T-helper 2 cell (primary cell): ENCODE measurements at places on chromosomes 1 and 21.

GRCh38 chr1:20538227-20538626 is 14.1 kb upstream of the FAM43B start:
- DNase-seq: no peak

- DNase-seq: no peak
Observed at GRCh38 chr1:43044572-43045361, 86.1 kb upstream of the SLC2A1 start.

GRCh38 chr21:44866780-44867179 is 6.7 kb downstream of the PTTG1IP start:
- DNase-seq: no peak

GRCh38 chr1:234477386-234478151 is 1.4 kb downstream of the TARBP1 start:
- DNase-seq: no peak

- no peak for DNase-seq
Observed at GRCh38 chr21:46482225-46482845, 23.6 kb downstream of the DIP2A start.

- DNase-seq: no peak
Observed at GRCh38 chr1:95974586-95974985, 740.6 kb downstream of the RWDD3 start.

- DNase-seq: no peak
Observed at GRCh38 chr1:154155251-154155650, 378 bp upstream of the NUP210L start.

DNA sequence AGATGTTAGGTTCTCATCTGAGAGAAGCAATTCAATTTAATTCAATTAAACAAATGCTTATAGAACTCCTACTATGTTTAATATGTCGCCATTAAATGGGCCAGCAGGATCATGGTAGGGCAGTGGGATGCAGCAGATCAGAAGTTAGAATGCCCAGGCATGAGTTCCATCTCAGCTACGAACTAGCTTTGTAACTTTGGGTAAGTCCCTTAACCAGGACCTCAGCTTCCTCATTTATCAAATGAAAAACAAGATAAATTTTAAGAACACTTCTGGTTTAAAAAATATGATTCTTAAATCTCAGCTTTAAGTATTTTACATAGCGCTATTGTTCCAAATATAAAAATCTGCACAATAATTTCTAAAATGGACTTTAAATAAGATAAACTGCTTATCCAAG is 67.5 kb upstream of the GFI1 start:
- DNase-seq: no peak

DNA sequence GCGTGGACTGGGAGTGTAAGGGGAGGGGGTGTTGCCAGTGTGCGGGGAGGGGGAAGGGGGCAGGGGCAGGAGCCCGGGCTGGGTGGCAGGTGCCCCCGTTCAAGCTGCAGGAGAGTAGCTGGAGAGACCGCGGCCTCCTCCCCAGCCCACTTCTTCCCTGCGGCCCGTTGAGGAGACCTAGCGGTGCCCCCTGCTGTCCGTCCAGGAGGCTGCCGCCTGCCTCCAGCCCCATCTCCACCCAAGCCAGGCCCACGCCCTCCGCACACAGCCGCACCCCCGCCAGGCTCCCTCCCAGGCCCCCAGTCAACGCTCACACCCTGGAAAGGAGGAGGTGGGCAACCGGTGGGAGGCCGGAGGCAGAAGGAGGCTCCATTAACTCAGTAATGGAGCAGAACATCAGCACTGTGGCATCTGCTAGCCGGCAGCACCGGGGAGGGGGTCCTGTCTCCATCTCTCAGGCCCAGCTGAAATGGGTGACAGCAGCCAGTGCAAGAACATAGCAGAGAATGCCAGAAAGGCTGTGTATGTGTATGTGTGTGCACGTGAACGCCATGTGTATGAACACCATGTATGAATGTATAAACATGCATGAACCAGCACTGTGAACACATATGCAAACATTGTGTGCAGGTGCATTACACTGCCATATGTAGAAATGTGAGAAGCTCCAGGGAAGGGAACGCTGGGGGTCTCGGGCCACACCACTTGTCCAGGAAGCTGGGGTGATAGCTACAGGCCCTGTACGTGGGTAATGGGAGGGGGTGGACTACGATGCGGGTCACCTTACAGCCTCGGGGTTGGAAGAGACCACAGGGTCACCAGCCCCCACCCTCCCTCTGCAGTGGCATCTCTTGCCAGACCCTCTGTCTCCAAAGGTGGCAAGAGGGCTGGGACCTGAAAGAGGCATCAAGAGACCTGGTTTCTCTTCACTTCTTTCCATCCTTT is 84.6 kb downstream of the SYT2 start:
- peak; percentile 28 for DNase-seq

GRCh38 chr1:156929596-156930238 is 9.3 kb downstream of the LRRC71 start:
- DNase-seq: no peak

DNA sequence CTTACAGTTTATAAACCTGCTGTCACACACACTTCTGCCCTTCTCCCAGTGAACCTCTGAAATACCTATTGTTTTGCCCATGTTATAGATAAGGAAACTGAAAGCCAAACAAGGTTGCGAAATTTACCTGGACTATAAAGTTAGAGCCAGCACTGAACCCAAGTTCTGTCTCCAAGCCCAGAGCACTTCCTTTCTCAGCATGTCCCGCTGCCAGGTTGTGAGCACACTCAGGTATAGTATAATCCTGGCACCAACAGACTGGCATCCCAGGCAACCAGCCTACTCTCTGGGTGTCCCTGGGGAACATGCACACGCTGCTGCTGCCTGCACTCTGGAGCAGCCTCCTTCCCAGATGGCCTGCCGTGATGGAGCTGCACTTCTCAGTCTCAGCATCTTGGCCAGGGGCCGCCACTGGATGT is 45.1 kb downstream of the PGBD5 start:
- no peak for DNase-seq

- DNase-seq: no peak
Observed at GRCh38 chr1:86416343-86416742, 7.6 kb upstream of the CLCA2 start.

GRCh38 chr21:33302055-33302454 is 22.7 kb upstream of the IFNAR1 start:
- no peak for DNase-seq
